ENCODE measurements at places on chromosomes 7 and 10.

DNA sequence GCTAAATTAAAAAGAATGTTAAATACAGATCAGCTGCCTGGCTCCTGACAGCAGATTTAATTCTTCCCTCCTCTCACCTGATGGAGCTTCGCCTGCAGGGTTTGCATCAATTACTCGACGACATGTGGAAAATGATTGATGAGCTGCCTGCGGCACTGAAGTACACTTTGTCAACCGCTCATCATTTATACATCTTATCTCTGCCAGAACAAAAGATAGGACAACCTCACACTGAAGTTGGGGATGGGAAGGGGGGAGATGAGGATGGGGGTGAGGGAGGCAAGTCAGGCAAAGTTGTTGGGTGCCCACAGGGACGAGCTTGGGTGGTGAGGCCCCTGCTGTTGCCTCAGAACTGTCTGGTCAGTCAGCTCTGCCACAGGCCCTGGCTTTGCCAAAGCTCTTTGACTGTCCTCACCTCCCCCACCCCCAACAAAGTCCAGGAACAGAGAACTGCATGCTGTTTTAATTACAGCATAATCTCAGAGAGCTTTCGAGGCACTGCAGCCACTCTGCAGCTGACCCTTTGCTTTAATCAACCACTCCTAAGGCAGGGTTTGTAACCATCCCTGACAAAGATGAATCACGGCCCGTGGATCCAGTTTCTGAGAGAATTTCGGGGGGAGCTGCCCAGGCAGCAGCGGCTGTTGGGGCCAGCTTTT is 702.3 kb downstream of the LRMDA start:
- no peak for DNase-seq

DNA sequence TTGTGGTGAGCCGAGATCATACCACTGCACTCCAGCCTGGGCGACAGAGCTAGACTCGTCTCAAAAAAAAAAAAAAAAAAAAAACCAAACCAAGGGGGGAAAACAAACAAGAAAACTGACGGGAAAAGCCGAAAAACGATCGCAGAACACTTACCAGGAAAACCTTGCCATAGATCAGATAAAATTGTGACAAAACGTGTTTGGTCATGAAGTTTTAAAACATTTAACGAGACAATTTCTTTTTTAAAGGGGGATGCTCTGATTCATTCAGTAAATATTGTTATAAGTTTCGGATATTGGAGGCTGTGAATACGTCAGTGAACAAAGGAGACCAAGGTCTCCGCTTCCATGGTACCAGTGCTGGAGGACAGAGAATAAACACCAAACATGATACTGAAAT is 77.3 kb downstream of the ARMC3 start:
- DNase-seq: no peak

GRCh38 chr7:42677751-42678699 is 233.8 kb downstream of the C7orf25 start:
- DNase-seq: no peak

DNA sequence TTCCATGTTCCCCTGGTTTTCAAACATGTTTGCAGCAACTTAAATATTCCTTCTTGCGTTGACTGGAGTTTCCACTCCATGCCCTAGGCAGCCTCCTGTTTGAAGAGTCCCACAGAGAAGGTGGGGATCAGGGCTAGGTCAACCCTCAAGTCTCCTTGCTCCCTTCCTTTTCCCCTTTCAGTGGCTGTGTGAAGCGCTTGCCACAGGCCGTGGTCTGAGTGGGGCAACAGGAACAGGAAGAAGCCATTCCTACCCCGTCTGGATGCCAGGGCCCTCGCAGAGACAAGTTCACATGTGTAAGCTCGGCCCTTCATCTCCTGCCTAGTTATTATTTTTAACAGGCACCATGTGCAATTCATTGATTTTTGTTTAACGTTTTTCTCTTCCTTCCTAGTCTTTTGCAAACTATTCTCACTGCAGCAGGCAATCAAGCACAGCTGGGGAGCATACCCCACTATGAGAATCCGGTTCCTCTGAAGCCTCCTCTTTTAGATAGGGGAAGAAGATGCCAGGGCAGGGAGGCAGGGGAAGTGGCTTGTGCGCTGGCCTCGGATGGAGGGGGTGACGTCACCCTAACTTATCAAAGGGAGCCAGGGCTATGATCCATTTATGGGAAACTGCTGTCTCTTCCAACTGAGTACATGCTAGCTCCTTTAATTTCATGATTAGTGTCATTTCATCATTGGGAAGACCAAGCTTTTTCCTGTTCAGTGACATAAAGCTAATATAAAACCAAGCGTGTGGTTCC is 64.2 kb downstream of the PRLHR start:
- DNase-seq: no peak

DNA sequence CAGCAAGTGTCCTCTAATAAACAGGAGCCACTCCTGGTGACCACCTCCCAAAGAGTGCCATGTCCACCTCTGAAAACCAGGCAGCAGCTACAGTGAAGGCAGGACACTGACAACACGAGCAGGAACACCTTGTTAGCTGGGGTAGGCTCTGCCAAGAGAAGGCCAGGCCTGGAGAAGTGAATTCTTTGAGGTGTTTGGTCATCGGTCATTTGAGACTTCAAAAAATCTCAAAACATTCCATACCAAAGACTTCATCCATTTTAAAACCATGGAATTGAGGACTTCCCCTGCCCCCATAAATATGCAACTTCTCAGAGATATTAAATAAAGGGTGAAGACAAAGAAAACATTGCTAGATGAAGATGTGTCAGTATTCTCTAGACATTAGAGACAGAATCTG is 28.4 kb upstream of the OPALIN start:
- no peak for DNase-seq

GRCh38 chr10:25869609-25870008 is 64.4 kb upstream of the MYO3A start:
- DNase-seq: no peak

- DNase-seq: no peak
These were observed 27.1 kb downstream of the VIPR2 start for GRCh38 chr7:159117366-159118196.

- no peak for DNase-seq
These were observed 305.1 kb upstream of the PITRM1 start for GRCh38 chr10:3477683-3478082.

GRCh38 chr10:75484717-75485116 is 53.3 kb downstream of the LRMDA start:
- no peak for DNase-seq

DNA sequence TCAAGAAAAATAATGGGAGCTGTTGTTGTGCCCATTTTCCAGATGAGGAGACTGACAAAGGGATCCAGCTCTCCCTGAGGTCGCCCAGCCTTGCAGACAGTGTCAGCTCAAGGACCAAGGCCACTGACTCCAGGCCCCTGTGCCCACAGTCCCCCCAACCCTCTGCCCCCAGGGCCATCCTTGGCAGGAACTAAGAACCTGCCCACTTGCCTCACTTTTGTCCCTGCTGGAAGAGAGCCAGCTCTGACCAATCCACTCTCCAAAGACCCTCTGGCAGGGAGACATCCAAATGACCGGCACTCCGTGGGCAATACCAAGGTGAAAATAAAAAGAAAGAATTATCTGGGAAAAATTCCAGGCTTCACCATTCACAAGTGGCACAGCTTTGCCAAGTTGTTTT is 101.3 kb downstream of the TCERG1L start:
- DNase-seq: no peak

DNA sequence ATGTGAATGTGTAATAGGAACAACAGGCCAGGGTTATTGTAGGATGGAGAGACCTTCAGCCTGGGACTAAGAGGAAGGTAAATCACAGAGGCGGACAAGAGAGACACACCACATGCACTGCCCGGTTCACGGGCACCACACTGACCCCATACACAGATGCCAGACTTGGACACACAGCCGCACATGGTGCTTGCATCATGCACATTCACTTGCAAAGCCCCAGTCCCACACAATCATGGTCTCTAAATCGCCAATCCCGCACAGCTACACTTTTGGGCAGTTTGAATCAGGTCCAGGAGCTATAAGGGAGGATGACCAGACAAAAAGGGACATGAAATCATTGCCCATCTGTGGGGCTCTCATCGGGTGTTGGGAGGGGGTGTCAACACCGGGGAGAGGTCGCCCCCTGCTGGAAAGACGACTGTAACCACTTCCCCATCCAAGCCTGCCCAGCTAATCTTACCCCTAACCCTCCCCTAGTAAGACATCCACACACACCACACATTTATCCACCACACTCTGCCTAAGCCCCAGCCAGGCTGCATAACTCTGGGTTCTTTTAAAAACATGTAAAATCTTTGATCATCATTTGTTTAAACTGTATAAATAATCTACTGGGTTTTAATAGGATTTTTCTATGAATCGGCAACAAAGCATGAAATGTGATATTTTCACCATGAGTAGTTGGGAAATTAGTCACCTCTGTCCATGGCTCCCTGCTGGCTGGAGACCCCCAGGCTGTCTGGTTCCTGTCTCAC is 40.5 kb upstream of the SLF2 start:
- peak; percentile 72 for DNase-seq

- DNase-seq: no peak
These were observed 2.9 kb upstream of the MIOS start for GRCh38 chr7:7563813-7564212.

- DNase-seq: no peak
These were observed 83.6 kb downstream of the GCC1 start for GRCh38 chr7:127501817-127502216.

DNA sequence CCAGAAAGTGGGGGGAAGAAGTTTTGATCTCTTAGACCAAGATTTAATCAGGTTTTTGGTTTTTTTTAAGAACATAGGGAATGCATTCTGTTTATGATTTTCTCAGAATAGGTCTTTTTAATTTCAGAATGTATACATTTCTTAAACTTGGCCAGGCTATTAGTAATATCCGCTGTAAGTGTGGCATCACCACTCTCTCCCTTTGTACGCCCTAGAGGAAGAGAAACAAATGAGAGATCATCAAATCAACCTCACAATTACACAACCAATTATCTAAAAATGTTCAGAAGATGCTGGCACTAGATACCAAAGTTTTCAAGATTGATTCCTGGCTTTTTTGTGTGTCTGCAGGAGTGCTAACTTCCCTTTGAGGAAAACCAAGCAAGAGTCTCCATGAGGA is 70.0 kb downstream of the KLF6 start:
- no peak for DNase-seq

GRCh38 chr7:25611196-25611595 is 382.9 kb upstream of the NPVF start:
- DNase-seq: no peak

DNA sequence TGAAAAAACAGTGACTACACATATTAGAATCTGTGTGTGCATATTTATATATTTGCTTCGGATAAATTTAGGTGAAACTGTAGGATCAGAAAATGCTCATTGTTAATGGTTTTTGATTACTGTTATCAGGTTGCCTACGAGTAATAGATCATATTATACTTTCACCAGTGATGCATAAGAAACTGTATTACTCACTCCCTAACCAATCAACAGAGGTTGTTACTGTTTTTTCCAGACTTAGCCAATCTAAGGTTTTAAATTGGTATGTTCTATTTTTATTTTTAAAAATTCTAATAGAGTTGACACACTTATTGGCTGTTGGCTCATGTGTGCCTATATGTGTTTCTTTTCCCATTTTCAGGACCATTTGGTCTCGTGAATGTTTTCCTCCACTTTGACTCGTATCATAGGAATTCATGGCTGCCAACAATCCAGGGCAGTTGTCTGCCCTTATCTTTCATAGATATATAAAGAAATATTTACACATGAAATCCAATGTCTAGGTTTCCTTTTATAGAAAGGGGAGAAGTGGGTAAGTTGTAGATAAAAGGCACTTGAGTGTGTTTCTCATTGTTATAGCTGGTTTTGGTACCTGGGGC is 59.2 kb downstream of the ANLN start:
- no peak for DNase-seq

DNA sequence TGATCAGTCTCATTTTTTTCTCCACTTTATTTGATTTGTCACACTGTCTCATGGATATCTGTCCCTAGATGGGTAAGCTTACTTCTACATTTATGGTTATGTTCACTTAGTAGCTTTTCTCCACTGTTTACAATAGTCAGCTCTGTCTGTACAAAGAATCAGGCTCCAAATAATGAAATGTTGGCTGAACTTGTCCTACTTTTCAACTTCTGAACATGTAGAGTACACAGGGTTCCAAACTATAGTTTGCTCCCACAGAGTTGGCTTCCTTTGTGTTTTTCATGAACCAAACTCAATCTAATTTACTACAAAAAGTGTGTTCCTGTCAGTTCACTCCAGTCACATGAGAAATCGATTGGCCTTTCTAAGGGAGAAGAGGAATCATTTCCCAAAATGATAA is 175.0 kb downstream of the CCDC71L start:
- DNase-seq: no peak

DNA sequence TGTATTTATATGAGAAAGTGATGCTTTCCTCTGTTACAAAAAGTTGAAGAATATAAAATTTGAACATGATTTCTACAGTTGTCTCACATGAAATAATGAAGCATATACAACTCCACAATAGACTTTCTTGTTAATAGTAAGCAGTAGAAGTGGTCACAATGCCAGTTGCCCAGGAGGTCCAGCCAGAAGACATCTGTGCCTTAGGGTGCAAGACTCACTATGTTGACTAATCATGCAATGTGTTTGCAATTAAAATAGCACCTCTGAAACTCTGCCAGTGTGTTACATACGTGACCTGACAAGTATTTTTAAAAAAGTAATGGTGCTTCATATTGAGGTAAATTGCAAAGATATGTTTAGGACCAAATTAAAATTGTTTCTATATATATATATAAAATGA is 547.2 kb downstream of the ETV1 start:
- DNase-seq: no peak

DNA sequence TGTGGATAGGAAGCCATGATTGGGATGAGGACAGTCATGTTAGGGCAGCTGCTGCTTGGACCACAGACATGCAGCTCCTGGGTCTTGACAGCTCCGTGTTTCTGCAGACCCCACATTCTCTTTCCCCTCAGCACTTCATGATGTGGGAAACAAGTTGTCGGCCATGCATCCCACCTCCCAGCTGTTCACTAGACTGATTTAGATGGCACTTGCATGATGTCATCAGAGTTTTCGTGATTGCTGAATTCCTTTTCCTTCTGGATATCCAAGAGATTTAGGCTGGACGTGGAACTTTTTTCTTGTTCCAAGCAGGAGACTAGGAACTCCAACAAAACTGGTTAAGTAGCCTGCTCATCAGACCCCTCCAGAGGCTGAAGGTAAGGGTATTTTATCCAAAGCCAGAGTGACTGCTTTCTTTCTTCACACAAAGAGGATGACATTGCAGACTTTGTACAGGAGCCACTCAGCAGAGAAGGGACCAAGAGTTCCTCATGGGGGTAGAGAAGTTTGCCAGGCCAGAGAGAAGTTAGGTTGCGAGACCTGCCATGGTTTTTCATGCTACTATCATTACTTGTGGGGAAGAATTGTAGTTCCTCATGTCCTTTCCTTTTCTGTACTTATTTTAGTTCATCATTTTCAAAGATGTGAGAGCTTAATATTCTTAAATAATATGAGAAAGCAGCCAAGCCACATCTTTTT is 117.7 kb upstream of the GJD4 start:
- DNase-seq: no peak

GRCh38 chr10:89255793-89256192 is 4.2 kb upstream of the LIPA start:
- DNase-seq: no peak

- DNase-seq: no peak
These were observed 326.2 kb upstream of the KAT6B start for GRCh38 chr10:74500026-74500704.

- no peak for DNase-seq
These were observed 251.0 kb downstream of the AUTS2 start for GRCh38 chr7:69849268-69849667.
